Foreskin keratinocyte (primary cell): ENCODE measurements at places on chromosomes 7 and 10.

DNA sequence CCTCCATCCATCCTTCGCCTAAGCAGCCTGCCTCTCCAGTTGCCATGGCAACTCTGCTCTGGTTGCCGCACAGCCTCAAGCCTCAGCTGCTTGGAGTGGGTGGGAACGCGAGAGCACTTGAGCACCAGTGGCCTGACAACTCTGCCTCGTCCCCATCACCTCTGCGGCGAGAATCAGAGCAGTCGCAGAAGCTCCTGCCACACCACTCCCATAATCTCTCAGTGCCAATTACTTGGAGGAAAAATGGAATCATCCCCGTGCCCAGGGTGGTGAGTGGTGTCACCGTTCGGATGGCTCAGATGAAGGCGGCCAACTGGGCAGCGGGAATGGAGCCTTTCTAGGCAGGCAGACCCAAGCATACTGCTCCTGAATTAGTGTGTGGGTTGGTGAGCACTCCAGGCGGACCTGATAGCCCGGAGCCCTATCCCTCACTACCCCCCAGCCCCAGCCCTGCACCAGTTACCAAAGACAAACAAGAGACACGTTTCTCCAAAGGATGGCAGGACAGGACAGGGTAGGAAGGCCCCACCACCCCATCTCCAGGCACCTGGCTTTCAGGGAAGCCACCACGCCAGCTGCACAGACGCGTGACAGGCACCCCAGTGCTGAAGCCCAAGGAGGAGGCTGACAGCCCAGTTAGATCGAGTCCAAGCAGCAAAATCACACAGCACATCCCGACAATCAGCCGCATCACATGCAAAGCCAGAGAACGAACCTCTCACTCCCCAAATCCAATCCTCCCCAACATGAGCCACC, 335.4 kb downstream of the PTPRN2 start:
- no peak for DNase-seq

GRCh38 chr7:77427996-77428603, 12.0 kb upstream of the GSAP start:
- no peak for DNase-seq

GRCh38 chr7:87982116-87982515, 48.1 kb downstream of the ADAM22 start:
- no peak for DNase-seq

- no peak for DNase-seq
Observed at GRCh38 chr7:117912421-117912820, 39.2 kb upstream of the CTTNBP2 start.

DNA sequence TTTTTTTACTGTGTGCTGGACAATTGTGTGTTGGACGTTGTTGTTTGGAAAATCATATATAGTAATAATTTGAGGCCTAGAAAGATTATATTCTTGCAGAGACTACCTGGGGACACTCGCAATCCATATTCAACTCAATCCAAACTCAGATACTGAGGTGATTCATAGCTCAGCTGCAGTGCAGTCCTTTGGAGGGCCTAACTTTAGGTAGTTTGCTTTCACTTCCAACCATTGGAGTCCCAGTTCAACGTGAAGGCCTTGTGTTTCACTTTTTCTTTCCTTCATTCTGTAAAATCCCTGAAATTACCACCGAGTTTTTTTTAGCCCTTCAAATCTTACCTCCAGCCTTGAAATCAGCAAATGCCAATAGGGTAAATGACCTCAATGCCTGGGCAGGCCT, 32.3 kb downstream of the ATRNL1 start:
- no peak for DNase-seq

DNA sequence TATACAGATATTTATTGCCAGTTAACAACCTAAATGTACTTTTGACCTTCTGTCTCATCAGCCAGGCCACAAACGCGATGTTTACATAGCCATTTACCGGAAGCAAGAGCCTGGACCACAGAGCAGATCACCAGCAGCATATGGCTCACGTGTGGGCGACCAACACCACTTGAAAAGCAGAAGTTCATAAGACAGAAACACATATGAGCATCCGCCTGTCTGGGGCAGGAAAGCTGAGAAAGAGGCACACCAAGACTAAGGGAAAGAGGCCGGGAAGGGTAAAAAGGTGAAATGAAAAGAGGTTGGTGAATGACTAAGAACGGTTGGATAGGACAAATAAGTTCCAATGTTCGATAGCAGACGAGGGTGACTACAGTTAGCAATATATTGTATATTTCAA, 1.3 kb downstream of the ABCB1 start:
- DNase-seq: no peak

DNA sequence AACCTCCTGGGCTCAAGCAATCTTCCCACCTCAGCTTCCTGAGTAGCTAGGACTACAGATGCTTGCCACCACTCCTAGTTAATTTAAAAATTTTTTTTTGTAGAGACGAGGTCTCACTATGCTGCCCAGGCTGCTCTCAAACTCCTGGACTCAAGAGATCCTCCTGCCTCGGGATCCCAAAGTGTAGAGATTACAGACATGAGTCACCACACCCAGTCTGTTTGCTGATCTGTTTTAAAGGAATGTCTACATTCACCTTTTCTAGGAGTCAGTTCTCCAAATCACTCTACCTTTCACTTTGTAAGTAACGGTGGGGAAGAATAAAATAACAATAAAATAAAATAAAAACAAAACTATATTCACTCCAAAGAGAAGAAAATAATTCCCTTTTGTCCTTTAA, 86.6 kb upstream of the AGBL3 start:
- peak; percentile 67 for DNase-seq

DNA sequence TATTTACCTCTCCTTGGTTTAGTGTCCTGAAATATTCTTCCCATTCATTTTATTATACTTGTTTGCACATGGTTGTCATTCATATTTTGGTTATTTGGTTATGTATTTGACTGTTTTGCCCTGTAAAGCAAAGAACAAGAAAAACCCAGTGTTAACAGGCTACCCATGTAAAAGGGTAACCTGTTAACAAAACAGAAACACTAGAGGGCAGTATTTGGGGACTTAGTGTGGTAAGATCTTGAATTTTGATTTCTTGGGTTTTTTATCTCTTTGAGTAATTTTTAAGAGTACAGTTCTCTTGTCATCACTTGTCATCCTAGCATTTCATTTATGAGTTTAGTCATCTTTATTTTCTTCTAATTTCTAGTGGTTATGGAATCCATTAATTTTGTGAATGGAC, 51.3 kb downstream of the POLL start:
- DNase-seq: no peak

GRCh38 chr7:84317536-84317935, 122.9 kb upstream of the SEMA3A start:
- DNase-seq: no peak

DNA sequence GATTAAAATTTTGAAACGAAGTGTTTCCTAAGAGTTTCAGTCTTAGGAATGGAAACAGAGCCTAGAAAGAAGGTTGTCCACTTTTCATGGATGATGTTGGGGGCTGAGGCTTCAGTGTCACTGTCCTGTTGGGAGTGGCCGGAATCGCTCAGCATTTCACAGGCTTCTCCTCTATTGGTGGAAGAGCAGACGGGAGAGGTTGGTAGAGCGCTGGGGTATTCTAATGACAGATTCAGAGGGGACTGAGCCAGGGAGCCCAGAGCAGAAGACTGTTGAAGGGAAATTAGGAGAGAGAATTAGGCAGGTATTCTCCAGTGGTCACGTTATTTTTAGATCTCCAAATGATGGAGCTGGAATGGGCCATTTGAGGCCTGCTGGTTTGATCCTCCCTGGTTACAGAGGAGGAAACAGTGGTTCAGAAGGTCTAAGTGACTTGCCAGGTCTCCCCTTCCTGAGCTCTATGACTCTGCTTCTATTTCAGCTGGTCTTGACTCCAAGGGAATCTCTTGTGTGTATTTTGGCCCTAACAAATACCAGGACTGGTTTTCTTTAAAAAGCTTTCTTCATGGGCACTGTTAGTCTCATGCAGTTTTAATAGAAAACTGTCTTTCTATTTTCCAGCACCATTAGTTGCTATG, 35.7 kb upstream of the EEPD1 start:
- no peak for DNase-seq

- DNase-seq: no peak
Observed at GRCh38 chr7:128448751-128449302, 6.9 kb upstream of the HILPDA start.

DNA sequence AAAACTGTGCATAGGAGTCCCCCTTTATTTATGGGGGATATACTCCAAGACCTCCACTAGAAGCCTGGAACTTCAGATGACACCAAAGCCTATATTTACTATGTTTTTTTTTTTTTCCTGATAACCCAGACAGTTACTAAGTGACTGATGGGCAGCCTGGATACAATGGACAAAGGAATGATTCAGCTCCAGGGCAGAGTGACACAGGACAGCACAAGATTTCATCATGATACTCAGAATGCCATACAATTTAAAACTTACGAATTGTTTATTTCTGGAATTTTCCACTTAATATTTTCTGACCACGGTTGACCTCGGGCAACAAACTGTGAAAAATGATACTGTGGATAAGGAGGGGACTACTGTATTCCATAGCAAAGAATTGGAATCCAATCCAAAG, 843.6 kb downstream of the PCDH15 start:
- peak; percentile 19 for DNase-seq

DNA sequence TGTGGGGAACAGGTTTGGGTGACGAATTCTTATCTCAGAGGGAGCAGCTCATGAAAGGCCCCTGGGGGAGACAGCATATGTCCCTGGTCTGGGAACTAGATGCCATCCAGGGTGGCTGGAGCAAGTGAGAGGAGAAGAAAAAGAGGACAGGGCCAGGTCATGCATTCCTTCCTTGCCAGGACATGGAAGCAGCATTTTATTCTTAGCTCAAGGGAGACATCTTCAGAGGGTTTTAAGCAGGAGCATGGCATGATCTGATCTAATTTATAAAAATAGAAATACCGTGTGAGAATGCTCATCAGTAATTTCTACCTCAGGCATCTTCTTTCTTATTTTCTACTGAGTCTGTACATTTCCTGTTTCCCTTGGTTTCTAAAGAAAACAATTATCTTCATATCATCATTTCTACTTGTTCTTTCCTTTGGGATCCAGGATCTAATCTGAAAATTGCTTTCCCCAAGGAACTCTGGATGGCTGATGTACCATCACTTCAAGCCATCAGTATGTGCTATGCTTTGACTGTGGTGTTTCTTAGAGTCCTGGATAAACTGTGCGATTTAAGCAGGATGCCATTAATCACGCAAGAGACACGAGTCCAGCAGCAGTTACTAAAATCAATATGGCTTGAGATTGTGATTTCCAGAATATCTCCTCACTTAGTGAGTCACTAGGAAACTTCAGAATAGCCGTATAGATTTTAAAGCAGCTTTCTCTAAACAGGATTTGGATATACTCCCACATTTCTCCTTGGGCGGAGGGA, 386.2 kb downstream of the GALNT17 start:
- no peak for DNase-seq

DNA sequence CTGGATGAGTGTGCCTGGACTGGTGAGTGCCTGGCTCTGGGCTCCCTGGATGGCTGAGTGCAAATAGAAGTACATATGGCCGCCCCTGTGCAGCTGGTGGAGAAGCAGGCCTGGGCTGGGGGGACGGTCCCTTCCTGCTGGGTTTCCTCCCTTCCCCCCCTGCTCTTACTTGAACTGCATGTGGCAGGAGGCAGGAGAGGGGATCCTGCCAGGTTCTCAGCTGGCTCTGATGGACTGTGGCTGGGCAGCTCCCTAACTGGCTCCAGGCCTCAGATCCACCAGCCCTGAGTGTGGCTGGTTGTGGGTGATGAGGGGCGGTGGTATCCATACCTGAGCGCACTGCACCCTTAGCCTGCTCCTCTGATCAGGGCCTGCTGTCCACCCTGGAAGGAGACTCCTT, 26.9 kb downstream of the ADCY1 start:
- no peak for DNase-seq

- DNase-seq: no peak
Observed at GRCh38 chr10:95793401-95794045, 37.6 kb downstream of the ENTPD1 start.

DNA sequence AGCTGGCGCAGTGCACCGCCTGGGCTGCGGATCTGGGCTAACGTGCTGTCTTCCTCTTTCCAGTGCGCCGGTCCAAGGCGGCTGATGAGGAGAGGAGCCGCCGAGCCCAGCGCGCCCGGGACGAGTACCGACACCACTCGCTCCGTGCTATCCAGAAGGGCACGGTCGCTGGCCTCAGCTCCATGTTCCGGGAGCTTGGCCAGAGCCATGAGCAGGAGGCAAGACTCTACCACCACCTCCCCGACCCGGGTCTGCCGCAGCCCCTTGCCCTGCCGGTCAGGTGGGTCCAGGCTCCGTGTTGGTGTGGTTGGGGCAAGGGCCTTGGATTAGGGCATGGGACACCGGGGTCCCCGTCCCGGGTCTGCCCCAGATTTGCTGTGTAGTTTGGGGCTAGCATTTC, 65.8 kb downstream of the SH2D4B start:
- no peak for DNase-seq

DNA sequence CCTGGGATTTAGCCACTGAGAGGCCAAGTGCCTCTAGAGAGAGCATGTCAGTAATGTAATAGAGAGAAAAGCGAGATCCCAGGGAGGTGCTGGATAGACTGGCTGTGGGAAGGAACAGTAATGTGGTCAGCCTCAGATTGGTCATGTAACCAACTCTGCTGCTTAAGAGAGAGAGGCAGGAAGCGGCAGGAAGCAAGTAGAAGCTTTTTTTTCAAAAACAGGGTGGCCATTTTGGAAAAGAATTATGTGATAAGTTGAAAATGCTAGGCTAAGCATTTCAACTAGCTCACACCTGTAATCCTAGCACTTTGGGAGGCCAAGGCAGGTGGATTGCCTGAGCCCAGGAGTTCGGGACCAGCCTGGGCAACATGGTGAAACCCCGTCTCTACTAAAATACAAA, 3.7 kb upstream of the PCOLCE start:
- no peak for DNase-seq

DNA sequence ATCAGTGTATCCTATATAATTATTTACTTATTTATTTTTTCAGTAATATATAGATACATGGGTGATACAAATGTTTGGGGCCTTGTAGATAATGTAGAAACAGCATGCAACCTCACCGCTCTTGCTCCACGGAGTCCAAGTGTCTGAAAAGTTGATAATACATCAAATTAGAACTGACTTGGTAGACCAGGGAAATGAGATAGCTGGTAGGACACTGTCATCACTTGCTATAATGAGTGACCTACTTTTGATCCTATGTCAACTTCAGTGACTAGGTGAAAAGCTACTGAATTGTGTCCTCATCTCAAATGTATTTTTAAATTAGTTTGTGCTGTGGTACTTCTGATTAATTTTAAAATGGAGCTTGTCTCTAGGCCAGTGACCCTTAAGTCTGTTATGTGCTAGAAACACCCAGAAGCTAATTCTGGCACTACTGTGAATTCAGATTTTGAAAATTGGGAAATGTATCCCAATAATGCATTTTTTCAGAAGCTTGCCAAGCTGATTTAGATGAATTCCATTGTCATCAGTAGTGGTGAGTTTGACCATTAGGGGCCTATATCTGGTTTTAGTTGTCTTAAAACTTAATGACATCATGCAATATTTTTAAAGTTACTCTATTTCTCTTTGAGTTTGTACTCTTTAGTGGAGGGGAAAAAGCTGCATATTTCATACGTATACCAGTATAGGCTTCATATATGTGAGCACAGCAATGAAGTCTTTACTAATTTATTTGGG, 17.4 kb downstream of the CDK1 start:
- DNase-seq: no peak

DNA sequence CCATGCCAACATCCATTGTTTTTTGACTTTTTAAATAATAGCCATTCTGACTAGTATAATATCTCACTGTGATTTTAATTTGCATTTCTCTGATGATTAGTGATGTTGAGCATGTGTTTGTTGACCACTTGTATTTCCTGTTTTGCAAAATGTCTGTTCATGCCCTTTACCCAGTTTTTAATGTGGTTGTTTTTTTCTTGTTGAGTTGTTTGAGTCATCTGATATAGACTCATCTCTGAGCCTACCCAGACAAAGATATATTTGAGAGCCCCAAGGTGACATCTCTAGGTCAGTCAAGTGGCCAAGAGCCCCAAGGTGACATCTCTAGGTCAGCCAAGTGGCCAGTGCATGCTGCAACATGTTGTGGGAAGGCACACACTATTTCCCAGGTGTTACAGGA, 224.7 kb downstream of the HECW1 start:
- DNase-seq: peak; percentile 50
